ENCODE measurements at places on chromosomes 1 and 21. TPM values are rescaled to one million over a fixed set of nuclear protein-coding genes. Genes with fewer than 3 reads are reported as not detected.

CFHR5 gene
- total RNA-seq: not detected

ANGPTL7 gene
- not detected for total RNA-seq

CA6 gene
- total RNA-seq: not detected

RXFP4 gene
- not detected for total RNA-seq

SLAMF6 gene
- total RNA-seq: not detected

OR2L13 gene
- not detected for total RNA-seq

FASLG gene
- not detected for total RNA-seq

NBPF4 gene
- total RNA-seq: 0.24 TPM

SPRR2E gene
- 0.85 TPM for total RNA-seq

HMGN1 gene
- 233 TPM for total RNA-seq

PTPRU gene
- total RNA-seq: 84.0 TPM

ACP6 gene
- total RNA-seq: 2.7 TPM

FCRL6 gene
- not detected for total RNA-seq

CFAP298 gene
- 38.6 TPM for total RNA-seq

SLX9 gene
- 34.5 TPM for total RNA-seq

CFHR2 gene
- total RNA-seq: not detected

FPGT gene
- 16.6 TPM for total RNA-seq

DNASE2B gene
- total RNA-seq: not detected

PTGS2 gene
- 13.4 TPM for total RNA-seq

DPT gene
- total RNA-seq: not detected

PTPN7 gene
- total RNA-seq: not detected

OLIG1 gene
- not detected for total RNA-seq

TEX38 gene
- not detected for total RNA-seq

CCDC27 gene
- total RNA-seq: not detected

HES3 gene
- total RNA-seq: not detected

All from tracheal epithelial cell (primary cell).